Stimulated activated CD4-positive, alpha-beta T cell treated with anti-CD3 and anti-CD28 coated beads, Interleukin-4, amount 100 ng/mL, for 48 hours (primary cell): ENCODE measurements at places on chromosomes 11 and 22.

GRCh38 chr11:44955015-44955738, 4.5 kb upstream of the TP53I11 start:
- DNase-seq = no peak

GRCh38 chr11:94537031-94537600, 6.6 kb upstream of the FUT4 start:
- DNase-seq = no peak

- DNase-seq = no peak
Measured at GRCh38 chr11:77278595-77279506, 22.6 kb downstream of the GDPD4 start.

- no peak for DNase-seq
Measured at GRCh38 chr11:86070142-86071056, 1.5 kb upstream of the PICALM start.

DNA sequence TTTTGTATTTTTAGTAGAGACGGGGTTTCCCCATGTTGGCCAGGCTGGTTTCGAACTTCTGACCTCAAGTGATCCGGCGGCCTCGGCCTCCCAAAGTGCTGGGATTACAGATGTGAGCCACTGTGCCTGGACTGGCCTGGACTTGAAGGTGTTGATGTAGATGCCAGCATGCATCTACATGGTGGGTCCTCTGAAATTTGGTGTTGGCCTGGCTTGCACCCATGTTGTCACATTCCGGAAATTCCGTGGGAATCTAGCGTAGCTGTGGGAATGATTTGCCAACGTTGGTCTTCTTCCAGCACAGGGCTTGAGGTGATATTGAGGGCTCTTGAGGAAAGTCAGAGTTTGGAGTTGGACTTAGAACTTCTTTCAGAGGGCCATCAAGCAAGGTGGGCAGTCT, 6.5 kb downstream of the PACS1 start:
- no peak for DNase-seq

DNA sequence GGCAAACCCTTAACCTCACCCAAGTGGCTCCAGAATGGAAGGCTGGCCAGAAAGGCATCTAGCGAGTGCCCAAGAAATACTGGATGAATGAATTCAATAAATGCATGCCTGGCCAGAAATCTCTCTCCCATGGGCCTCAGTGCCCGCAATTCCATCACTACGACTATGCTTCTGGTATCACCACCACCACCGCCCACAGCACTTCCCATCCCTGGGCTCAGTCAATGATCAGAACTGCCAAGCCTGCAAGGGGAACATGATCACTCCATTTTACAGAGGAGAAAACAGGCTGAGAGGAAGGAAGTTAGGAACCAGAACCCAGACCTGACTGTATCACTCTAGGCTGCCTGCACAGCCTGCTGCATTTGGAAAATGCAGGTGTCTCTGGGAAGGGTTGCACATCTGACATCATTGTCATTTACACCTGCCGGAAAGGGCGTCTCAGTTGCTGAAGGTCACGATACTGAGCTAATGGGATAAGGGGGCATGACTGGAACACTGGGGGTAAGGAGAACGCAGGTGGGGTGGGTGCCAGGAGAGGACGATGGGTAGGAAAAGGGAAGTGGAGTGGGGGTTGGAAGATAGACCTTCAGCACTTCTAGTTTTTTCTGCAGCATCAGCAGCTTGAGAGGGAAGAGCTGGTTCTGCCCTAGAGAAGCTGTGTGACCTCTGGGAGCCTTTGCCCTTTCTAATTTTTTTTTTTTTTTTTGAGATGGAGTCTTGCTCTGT, 3.2 kb downstream of the GPR152 start:
- DNase-seq = no peak

DNA sequence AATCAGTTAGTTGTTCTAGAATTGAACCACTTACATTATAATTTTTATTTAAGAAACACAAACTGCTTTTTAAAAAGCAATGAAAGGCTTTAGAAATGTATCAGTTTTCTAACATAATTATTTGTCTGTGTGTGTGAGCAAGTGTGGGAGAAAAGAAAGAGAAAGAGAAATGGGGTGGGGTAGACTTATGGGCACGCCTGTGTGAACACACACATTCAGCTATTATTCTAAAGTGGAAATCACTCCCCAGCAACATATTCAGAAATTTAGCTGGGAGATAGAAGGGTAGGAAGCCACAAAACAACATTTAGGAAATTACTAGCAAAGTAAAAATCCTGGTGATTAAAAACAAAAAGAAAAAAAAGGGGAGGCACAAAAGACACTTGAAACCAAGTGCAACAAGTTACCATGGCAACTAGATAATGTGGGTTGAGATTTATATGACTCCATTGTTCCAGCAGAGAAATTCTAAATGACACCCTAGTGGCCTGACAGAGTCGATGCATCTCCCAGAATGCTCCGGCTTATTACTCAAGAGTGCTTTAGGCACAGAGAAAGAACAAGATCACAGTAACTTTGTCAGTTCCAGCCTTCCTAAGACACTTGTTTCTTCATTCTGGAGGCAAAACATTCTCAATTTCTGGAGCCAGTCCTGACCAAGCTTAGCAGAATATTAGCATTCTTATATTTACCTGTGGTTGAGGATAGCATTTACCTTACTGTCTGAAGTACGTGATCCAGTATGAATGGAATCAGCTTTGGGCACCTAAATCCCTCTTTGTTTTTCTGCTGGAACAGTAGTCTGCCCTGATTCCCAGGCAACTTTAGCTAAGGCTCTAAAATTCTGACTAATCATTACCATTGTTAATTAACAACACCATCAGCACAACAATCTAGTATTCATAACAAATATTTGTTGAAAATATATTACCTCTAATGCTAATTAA, 444.4 kb downstream of the DLG2 start:
- no peak for DNase-seq

DNA sequence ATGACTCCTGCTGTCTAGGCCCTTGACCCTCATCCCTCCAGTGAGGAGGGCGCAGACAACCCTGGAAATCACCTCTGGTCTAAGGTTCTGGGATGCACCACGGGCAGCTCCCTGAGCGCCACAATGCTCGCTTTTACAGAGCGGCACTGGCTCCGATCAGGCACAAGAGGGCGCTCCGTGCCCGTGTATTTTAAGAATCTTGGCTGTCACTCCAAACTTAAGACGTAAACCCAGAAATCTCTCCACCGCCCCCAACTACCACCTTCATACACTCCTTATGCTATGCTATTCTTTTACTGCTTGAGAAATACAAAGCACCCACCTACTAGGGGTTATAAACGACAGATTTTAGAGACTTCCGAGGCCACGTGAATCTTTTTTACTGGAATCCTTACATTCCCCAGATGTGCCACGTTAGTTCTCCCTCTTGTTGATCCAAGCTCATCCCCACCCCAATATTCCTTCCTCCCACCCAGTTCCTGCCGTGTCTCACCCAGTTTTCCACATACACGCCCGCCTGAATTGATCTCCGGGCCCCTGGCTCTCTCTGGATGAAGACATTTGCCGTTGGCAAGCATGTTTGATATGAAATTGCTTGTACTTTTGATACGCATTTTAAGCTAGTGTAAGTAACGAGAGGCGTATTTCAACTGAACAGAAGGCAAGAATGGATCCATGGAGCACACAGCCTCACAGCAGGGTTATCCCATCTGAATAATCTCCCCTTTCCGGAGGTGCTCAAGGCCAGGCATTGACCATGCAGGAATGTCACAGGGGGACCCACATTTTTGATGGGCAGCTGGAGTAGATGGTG, 453.5 kb downstream of the OPCML start:
- DNase-seq = peak; percentile 7

DNA sequence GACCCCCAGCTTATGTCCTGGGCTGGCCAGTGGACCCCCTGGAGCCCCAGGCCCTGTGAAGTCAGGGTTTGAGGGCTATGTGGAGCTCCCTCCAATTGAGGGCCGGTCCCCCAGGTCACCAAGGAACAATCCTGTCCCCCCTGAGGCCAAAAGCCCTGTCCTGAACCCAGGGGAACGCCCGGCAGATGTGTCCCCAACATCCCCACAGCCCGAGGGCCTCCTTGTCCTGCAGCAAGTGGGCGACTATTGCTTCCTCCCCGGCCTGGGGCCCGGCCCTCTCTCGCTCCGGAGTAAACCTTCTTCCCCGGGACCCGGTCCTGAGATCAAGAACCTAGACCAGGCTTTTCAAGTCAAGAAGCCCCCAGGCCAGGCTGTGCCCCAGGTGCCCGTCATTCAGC, 24.6 kb downstream of the CSF2RB start:
- DNase-seq = no peak

- DNase-seq = no peak
Measured at GRCh38 chr11:23725752-23726151, 771.1 kb upstream of the LUZP2 start.

- peak; percentile 83 for DNase-seq
Measured at GRCh38 chr22:44975427-44976262, 34.2 kb downstream of the PHF21B start.

DNA sequence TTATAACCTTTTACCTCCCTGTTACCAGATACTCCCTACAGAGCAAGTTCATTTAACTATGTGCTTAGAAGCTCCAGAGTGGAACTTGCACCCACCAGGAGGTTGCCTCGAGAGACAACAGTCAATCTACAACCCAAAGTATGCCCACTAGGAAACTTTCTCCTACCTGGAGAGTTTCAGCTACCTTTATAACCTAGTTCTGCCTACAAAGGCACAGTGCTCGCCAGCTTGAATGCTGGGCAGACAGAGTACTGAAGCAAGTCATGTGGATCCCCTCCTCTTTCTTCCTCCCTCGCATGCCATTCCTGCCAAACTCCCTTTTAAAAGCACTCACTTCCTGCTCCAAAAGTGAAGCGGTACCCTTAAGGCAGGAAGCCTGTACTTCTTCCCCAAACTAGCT, 258.9 kb downstream of the SWAP70 start:
- no peak for DNase-seq

GRCh38 chr22:42217752-42218280, 52.6 kb downstream of the TCF20 start:
- no peak for DNase-seq

- DNase-seq = no peak
Measured at GRCh38 chr11:18248561-18248960, at the start of gene SAA2. Gene SAA2, minus strand, starts transcription at chr11:18248668. Its CDS starts 657 bp downstream, at chr11:18248011.

DNA sequence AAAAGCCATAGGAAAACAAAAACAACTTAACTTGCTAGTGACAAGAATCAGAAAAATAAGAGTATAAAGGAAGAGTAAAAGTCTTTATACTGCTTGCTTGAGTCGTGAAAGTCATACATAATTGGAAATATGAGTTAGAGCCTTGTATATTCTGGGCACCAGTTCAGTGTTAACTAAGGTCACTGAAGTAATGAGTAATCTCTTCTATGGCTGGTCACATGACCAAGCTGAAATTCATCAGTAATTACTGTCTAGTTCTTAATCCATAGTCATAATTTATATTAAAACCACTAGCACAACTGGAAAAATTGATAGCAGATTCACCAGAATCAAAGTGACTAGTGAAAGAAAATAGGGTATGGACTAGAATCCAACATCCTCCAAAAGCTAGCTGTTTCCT, 84.4 kb upstream of the SLC5A12 start:
- DNase-seq = no peak

GRCh38 chr11:83956119-83956697, 670.0 kb upstream of the CCDC90B start:
- no peak for DNase-seq

GRCh38 chr11:23755076-23755475, 741.8 kb upstream of the LUZP2 start:
- DNase-seq = no peak

GRCh38 chr11:14908214-14908880, 16.3 kb upstream of the CYP2R1 start:
- DNase-seq = no peak

- DNase-seq = no peak
Measured at GRCh38 chr22:48083502-48083901, 1321.1 kb downstream of the TBC1D22A start.

- peak; percentile 82 for DNase-seq
Measured at GRCh38 chr11:12281571-12282478, 95.5 kb upstream of the PARVA start.

DNA sequence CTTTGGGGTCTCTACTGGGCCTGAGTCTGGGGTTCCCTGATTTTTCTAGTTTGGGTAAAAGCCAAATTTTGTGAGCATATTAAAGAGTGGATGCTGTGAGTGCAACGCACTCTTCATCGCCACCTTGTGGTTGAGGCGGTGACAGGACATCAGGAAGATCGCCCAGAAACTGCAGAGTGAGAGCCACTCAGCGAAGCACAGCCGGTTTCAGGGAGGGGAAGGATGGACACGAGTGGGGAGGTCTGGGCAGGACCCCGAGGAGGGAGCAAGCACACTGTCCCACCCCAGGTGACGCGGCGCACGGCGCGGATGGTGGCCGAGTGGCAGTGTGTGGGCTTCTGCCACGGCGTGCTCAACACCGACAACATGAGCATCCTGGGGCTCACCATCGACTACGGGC, 9.1 kb downstream of the SELENOO start:
- peak; percentile 65 for DNase-seq

- DNase-seq = no peak
Measured at GRCh38 chr22:31271026-31271425, 21.3 kb downstream of the PIK3IP1 start.

GRCh38 chr11:107898270-107898669, 30.0 kb upstream of the RAB39A start:
- DNase-seq = no peak

GRCh38 chr11:86346513-86346912, 28.2 kb upstream of the CCDC81 start:
- DNase-seq = no peak

- DNase-seq = no peak
Measured at GRCh38 chr22:46897246-46897623, 134.8 kb downstream of the TBC1D22A start.

DNA sequence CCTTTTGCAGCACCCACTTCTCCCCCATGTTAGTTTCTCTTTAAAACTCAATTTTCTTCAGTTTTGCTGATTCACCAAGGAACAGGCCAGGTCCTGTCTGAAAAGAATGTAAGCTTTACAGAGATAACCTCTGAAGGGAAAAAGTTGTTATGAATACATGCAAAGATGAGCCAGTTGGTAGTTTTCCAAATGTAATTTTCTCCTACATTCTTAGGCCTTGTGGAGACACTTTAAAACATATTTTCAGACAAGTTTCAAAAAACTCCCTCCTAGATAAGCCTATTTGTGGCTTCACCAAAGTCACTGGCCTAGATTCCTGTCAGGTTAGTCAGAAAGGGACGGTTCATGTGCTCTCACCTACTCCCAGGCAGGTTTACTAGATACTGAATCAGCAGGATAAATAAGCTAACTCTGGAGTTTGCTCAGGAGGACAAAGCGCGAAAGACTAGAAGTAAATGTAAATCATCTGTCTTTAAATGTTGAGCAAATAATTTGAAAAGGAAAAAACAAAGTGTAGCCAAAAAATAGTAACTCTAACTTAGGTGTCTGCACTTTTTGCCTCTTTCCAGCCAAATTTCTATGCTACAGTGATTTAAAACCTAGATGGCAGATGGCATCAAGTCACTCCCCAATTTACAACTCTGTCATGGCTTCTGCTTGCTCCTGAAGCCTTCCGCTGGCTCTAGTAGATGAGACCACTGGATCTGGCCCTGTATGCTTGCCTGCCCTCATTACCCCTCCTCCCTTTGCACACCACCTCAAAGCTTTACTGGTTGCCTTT, 4.9 kb upstream of the ATP6V1E1 start:
- DNase-seq = no peak
